Suprapubic skin (tissue), 4 donors: ENCODE measurements at places on chromosomes 6 and 20. TPM values are rescaled to one million over a fixed set of nuclear protein-coding genes. Genes with fewer than 3 reads are reported as not detected.

DNA sequence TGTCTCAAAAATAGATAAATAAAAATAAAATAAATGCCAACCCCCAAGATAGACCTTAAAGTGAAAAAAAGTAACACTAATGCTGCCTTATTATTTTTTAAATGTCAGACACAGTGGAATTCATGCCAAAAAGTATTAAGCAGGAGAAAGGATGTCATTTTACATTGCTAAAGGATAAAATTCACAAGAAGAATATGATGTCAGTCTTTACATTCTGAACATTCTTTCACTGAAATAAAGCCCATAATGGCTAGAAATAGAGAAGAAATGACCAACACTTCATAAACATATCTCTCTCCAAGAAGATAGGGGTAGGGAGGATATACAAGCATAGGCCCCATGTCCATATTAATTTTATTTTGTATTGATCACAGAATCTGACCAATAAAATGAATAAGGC is 47.4 kb downstream of the SLC23A2 start:
- no peak for DNase-seq
- H3K27ac ChIP-seq, result no peak overlapping the region
- H3K36me3 ChIP-seq, result no peaks in the 10 kb centered on the region
- H3K27me3 ChIP-seq, result no peaks in the 10 kb centered on the region
- peaks cover 23% of the 10 kb centered on the region for H3K4me1 ChIP-seq

DNA sequence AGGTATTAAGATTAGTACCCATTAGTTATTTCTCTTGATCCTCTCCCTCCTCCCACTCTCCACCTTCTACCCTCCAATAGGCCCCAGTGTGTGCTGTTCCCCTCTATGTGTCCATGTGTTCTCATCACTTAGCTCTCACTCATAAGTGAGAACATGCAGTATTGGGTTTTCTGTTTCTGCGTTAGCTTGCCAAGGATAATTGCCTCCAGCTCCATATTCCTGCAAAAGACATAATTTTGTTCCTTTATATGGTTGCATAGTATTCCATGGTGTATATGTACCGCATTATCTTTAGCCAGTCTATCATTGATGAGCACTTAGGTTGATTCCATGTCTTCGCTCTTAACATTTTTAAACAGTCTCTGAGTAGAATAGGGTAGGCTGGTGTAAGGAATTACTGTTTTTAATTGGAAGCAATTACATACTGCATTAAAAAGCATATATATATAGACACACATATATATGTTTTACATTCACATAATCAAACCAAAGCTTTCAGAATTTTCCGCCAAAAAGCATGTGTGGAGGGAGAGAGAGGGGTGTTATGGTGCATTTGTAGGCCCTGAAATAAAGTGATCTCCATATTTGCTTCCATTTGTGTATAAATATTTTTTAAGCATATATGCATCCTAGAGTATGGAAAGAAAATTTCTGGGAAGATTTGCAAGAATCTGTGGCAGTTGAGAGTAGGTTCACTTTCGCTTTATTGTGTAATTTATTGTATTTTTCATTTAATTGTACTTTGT is 709 bp upstream of the ANKEF1 start:
- H3K27me3 ChIP-seq, result no peaks in the 10 kb centered on the region
- no peaks in the 10 kb centered on the region for H3K36me3 ChIP-seq
- no peak overlapping the region for H3K27ac ChIP-seq
- peaks cover 32% of the 10 kb centered on the region for H3K4me1 ChIP-seq

DNA sequence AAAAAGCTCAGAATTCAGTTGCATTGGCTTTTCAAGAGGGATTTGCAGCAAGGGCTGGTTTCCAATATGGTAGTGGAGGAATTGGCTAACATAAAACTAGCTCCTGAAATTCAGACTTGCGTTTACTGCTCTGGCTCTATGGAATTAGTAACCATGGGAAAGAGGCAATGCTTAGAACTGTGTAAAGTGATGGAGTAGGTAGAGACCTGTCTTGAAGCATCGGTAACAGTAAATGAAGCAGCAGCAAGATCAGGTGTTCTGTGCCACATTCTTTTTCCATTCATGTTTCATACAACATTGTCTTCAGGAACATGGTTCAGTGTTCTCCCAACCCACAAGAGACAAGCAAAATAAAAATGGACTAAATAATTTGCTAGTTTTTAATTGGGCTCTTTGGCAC is 6.5 kb downstream of the IRF4 start:
- H3K27ac ChIP-seq, result no peak overlapping the region
- H3K4me1 ChIP-seq, result peaks cover 11% of the 10 kb centered on the region
- H3K27me3 ChIP-seq, result peaks cover 57% of the 10 kb centered on the region

DNA sequence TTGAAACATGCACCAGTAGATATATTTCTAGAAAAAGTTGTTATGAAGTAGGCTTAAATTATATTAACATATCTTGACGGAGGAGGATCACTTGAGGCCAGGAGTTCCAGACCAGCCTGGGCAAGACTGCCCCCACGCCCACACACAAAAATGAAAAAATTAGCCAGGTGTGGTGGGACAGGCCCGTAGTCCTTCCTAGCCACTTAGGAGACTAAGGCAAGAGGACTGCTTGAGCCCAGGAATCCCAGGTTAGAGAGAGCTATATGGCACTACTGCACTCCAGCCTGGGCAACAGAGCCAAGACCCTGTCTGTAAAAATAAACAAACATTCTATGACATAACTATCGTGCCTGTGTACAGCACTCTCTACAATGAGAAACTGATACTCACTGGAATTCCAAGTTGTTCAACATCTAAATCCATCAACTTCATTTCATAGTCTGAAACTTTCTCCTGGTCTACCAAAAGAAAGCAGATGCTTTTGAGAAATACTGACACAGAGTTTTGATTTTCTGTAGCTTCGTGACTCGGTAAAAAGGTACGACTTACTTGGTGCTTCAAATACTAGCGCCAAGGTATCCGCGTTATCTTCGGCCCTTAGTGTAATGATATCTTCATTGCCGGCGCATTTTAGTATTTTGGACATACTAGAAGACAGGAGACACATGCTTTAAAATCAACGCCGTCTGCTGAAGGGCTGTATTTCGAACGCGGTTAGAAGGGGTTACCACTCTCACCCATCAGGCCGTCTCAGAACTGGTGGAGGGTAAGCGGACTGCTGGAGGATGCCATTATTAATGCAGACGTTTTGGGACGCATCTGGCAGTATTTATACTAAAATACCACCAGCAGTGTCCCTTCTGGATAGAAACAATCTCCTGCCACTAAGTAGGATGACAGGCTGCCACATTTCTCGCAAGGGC is 1.3 kb downstream of the PCNA start:
- no peak for DNase-seq
- H3K36me3 ChIP-seq, result peaks cover 21% of the 10 kb centered on the region
- H3K27me3 ChIP-seq, result no peaks in the 10 kb centered on the region
- H3K4me3 ChIP-seq, result peak overlapping the region; percentile 77
- peaks cover 31% of the 10 kb centered on the region for H3K4me1 ChIP-seq
- H3K27ac ChIP-seq, result no peak overlapping the region

DNA sequence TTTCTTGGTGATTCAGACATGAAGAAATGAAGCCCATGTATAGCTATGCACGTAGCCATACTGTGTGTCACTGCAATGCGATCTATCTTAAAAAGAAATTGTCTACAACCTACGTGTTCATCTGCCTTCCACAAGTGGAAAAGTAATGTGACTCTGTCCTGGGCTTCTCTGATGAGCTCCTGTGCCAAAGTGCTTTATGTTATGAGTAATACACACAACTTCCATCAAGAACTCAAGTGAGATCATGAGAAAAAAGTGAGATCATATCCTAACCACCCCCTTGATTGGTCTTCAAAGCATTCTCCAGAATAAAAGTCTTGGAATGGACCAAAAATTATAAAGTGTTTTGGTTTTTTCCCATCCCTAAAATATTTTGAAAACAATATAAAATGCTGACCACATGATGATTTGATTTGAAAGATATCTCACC is 114.3 kb downstream of the DST start:
- no peak for DNase-seq
- H3K4me1 ChIP-seq, result peaks cover 23% of the 10 kb centered on the region
- H3K27me3 ChIP-seq, result no peaks in the 10 kb centered on the region
- peaks cover 60% of the 10 kb centered on the region for H3K36me3 ChIP-seq
- H3K4me3 ChIP-seq, result no peak overlapping the region
- H3K27ac ChIP-seq, result no peak overlapping the region

DNA sequence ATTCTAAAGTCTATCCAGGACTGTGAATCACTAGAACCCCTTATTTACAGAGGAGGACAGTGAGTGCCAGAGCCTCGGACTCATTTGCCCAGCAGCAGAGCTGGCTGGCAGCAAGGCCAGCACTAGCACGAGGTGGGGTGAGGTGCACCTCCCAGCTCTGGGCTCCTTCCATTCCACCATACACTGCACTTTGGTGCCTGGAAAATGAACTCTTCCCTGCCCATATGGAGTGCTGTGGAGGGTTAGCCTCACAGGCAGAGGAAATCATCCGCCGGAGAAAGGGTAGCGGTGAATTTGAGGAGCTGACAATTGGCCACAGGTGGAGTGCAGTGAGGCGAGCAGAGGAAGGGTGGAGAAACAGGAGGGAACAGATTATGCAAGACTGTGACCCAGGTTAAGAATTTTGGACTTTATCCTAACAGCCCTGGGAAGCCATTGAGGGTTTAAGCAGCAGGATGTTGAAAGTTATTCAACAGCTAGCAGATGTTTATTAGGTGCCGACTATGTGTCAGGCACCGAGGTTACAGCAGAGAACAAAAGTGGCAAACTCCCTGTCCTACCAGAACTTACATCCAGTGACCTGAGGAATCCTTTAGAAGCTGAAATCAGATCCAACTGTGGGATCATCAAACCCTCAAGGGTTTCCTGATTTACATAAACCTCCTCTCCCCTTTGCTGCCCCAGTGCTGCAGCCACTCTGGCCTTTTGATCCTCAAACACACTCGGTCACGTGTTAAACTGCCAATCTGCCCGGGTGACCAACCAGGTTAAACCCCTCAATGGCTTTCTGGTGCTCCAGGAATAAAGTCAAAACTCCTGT is 6.2 kb downstream of the TRIM26 start:
- peaks cover 64% of the 10 kb centered on the region for H3K4me1 ChIP-seq
- peak overlapping the region; percentile 13 for H3K27ac ChIP-seq
- no peak for DNase-seq
- no peaks in the 10 kb centered on the region for H3K36me3 ChIP-seq
- no peaks in the 10 kb centered on the region for H3K27me3 ChIP-seq

GRCh38 chr20:536426-537010 is 7.1 kb downstream of the CSNK2A1 start:
- H3K36me3 ChIP-seq, result no peaks in the 10 kb centered on the region
- H3K27me3 ChIP-seq, result no peaks in the 10 kb centered on the region
- peaks cover 70% of the 10 kb centered on the region for H3K4me1 ChIP-seq
- no peak overlapping the region for H3K27ac ChIP-seq
- no peak overlapping the region for H3K4me3 ChIP-seq

GRCh38 chr6:41648070-41648585 is 9.9 kb downstream of the MDFI start:
- peaks cover 10% of the 10 kb centered on the region for H3K4me1 ChIP-seq
- H3K27me3 ChIP-seq, result no peaks in the 10 kb centered on the region
- DNase-seq, result no peak
- H3K36me3 ChIP-seq, result peaks cover 3% of the 10 kb centered on the region
- no peak overlapping the region for H3K4me3 ChIP-seq
- H3K27ac ChIP-seq, result no peak overlapping the region

DNA sequence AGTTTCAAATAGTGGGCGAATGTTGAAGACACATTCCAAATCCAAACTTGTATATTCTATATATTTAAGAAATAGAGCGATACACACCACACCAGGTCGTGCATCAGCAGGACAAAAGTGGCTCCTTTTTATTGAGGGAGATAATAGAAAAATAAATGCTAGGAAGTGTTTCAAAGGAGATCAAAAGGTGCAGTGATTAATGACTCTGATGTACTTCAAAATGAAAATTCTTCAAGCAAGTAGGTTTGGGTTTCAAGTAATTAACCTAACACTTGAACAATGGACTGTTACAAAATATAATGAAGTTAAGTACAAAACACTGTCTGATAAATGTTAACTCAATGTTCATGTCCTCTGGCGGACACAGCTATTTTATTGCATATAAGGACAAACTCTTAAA is 185.9 kb downstream of the BTBD9 start:
- H3K27me3 ChIP-seq, result no peaks in the 10 kb centered on the region
- H3K36me3 ChIP-seq, result no peaks in the 10 kb centered on the region
- no peak for DNase-seq

- H3K36me3 ChIP-seq, result peaks cover 6% of the 10 kb centered on the region
- no peaks in the 10 kb centered on the region for H3K27me3 ChIP-seq
- DNase-seq, result no peak
- H3K27ac ChIP-seq, result no peak overlapping the region
Measured at GRCh38 chr6:168305096-168305749, 14.4 kb downstream of the DACT2 start.

- H3K27ac ChIP-seq, result no peak overlapping the region
- H3K4me3 ChIP-seq, result peak overlapping the region; percentile 45
- DNase-seq, result no peak
- no peaks in the 10 kb centered on the region for H3K36me3 ChIP-seq
Measured at GRCh38 chr6:32459781-32460424, 20.2 kb downstream of the HLA-DRA start.

The FAM184A gene
- 1.9 TPM for total RNA-seq

The SIM1 gene
- 0.18 TPM for total RNA-seq

The XKR7 gene
- not detected for total RNA-seq

The CLVS2 gene
- 0.64 TPM for total RNA-seq

The PHF20 gene
- 48.5 TPM for total RNA-seq

The SEMG1 gene
- total RNA-seq, result not detected

The LRRN4 gene
- total RNA-seq, result not detected
